SK-N-SH (cell line): ENCODE measurements at places on chromosomes 1 and 21. TPM values are rescaled to one million over a fixed set of nuclear protein-coding genes. Genes with fewer than 3 reads are reported as not detected.

DNA sequence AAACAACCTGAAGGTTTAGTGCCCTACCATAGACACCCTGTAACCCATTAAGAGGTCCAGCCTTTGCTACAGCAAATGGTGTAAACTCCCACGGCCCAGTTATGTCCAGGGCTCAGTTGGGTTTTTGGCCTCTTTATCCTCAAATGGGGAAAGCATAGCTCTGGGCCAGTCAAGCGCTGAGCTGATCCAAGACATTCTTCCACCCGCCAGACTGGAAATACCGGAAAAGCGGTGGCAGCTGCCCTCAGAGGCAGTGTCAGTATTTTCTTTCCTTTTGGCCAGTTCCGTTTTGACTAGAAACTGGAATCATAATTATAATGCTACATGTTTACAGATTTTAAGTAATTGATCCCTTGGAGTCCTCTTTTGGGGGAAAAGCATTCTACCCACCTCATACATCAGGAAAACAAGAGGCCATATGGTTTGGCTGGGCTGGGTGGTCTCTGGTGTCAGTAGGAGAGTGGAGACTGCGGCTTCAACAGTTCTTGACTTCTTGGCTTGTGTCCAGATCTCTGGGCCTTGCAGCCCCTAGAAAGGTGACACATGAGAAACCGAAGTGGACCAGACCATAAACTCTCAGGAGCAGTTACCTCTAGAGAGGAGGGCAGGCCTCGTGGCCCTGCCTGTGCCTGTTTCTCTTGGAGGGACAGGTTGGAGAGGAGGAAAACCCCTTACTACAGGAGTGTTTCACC is 30.2 kb upstream of the CLDN14 start:
- no peaks in the 10 kb centered on the region for H3K36me3 ChIP-seq
- no peaks in the 10 kb centered on the region; the same call in 1 of the 2 replicates for H3K27me3 ChIP-seq
- H3K4me3 ChIP-seq, result no peak overlapping the region
- no peaks in the 10 kb centered on the region for H3K4me1 ChIP-seq
- DNase-seq, result no peak

DNA sequence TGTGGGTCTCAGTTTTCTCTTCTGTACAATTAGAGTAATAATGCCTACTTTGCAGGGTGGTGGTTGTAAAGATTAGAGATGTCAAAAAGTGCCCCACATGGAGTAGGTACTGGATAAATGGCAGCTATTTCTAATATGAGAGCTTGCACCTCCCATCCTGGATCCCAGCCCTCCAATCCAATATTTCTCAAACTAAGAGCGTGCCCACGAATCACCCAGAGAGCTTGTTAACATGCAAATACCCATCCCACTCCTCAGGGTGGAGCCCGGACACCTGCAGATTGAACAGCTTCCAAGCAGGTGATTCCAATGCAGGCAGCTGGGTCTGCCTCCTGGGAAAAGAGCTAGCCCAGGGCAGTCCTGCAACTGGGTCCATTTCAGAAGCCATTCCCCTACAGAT is 33.0 kb downstream of the LRRN2 start:
- no peaks in the 10 kb centered on the region for H3K4me1 ChIP-seq
- no peak overlapping the region for H3K4me3 ChIP-seq
- no peak overlapping the region for H3K27ac ChIP-seq
- H3K36me3 ChIP-seq, result no peaks in the 10 kb centered on the region
- no peak for DNase-seq
- no peaks in the 10 kb centered on the region; the same call in none of the 2 replicates for H3K27me3 ChIP-seq

DNA sequence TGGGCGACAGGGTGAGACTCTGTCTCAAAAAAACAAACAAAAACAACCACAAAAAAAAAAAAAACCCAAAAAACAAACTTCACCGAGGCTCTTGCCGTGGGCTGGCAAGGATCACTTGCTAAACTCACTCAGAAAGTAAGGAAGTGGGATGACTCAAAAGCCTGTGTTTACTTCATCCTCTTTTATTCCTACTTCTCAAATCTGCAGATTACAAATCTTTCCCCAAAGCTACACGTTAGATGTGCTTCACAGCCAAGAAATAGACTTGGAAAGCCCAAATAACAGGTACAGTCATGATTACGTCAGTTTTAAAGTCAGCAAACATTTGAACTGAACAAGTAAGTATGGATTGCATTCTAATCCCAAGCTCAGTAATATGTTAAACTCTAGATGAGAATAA is 359.3 kb downstream of the ADGRL2 start:
- H3K27me3 ChIP-seq, result no peaks in the 10 kb centered on the region
- H3K4me3 ChIP-seq, result no peak overlapping the region
- H3K27ac ChIP-seq, result no peak overlapping the region
- H3K36me3 ChIP-seq, result no peaks in the 10 kb centered on the region

DNA sequence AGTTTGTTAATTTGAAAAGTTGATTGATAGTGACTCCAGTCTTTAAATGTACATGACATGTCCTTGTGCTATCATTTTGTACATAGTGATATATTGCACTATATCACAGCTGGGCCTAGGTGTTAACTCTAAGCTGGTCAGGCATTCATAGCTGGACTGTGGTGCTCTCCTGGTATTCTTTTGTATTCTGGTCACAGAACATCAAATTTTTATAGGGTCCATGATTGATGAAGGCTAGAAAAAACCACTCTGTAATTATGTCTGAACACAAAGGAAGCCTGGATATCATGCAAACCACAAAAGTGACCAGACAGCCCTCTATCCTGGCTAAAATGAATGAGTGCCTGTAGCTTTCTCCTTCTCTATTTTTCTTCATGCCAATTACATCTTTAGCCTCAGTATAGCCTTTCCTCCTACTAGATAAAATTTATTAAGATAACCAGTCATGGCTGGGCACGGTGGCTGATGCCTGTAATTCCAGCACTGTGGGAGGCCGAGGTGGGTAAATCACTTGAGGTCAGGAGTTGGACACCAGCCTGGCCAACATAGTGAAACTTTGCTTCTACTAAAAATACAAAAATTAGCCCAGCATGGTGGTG is 134.9 kb upstream of the B3GALT2 start:
- H3K4me3 ChIP-seq, result no peak overlapping the region
- no peaks in the 10 kb centered on the region for H3K36me3 ChIP-seq
- H3K4me1 ChIP-seq, result no peaks in the 10 kb centered on the region; the same call in 1 of the 2 replicates
- no peak for DNase-seq
- no peaks in the 10 kb centered on the region for H3K27me3 ChIP-seq

- no peaks in the 10 kb centered on the region; the same call in 1 of the 2 replicates for H3K4me1 ChIP-seq
- H3K4me3 ChIP-seq, result no peak overlapping the region; the same call in 1 of the 2 replicates
- H3K27ac ChIP-seq, result peak overlapping the region; percentile 54
- peaks cover 85% of the 10 kb centered on the region for H3K36me3 ChIP-seq
- H3K27me3 ChIP-seq, result no peaks in the 10 kb centered on the region
Observed at GRCh38 chr21:31682620-31683019, 23.1 kb downstream of the SOD1 start.

DNA sequence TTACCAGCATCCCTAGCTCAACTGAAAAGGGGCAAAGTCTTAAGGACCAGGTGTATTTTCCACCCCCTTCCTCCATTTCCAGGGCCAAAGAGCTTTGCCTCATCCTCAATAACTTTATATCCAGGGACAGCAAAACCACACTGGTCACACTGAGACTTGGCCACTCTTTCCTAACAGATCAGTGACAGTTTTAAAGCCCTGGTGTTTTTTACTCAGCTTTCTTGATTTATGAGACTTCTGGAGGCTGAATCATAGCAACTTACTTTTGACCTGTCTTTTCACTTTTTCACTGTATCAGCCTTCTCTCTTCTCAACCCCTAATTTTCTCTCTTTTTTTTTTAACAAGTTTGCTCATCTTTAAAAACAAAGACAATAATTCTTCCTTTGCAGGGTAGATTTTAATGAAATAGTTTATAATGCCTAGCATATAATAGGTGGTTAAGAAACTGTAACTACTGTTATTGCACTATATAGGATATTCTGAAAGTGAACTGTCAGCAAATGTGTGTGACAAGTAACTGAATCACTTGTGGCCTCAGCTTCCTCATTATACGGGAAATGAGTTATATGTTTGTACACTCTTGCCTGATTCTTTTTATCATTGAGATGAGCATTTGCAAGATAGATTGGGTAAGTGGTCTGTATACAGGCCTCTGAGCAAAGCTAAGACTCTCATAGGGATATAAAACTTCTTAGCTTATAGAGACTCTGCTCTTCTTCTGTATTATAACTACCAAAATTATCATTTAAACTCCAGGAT is 19.7 kb upstream of the DYNLT5 start:
- no peak for DNase-seq
- no peaks in the 10 kb centered on the region for H3K27me3 ChIP-seq
- no peak overlapping the region for H3K4me3 ChIP-seq
- H3K27ac ChIP-seq, result no peak overlapping the region
- H3K36me3 ChIP-seq, result no peaks in the 10 kb centered on the region

- peak; percentile 86 for DNase-seq
- H3K27me3 ChIP-seq, result no peaks in the 10 kb centered on the region
- H3K4me3 ChIP-seq, result peak overlapping the region; percentile 35; the same call in 1 of the 2 replicates
- peaks cover 14% of the 10 kb centered on the region for H3K36me3 ChIP-seq
Observed at GRCh38 chr1:156291226-156292061, 4.0 kb downstream of the GLMP start.

DNA sequence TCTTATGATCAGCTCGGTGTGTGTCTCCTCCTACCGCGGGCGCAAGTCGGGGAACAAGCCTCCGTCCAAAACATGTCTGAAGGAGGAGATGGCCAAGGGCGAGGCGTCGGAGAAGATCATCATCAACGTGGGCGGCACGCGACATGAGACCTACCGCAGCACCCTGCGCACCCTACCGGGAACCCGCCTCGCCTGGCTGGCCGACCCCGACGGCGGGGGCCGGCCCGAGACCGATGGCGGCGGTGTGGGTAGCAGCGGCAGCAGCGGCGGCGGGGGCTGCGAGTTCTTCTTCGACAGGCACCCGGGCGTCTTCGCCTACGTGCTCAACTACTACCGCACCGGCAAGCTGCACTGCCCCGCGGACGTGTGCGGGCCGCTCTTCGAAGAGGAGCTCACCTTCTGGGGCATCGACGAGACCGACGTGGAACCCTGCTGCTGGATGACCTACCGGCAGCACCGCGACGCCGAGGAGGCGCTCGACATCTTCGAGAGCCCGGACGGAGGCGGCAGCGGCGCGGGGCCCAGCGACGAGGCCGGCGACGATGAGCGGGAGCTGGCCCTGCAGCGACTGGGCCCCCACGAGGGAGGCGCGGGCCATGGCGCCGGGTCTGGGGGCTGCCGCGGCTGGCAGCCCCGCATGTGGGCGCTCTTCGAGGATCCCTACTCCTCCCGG is 1.5 kb downstream of the KCNC4 start:
- H3K4me3 ChIP-seq, result no peak overlapping the region; the same call in 1 of the 2 replicates
- H3K36me3 ChIP-seq, result no peaks in the 10 kb centered on the region
- DNase-seq, result no peak
- peaks cover 23% of the 10 kb centered on the region for H3K27me3 ChIP-seq
- H3K27ac ChIP-seq, result no peak overlapping the region

DNA sequence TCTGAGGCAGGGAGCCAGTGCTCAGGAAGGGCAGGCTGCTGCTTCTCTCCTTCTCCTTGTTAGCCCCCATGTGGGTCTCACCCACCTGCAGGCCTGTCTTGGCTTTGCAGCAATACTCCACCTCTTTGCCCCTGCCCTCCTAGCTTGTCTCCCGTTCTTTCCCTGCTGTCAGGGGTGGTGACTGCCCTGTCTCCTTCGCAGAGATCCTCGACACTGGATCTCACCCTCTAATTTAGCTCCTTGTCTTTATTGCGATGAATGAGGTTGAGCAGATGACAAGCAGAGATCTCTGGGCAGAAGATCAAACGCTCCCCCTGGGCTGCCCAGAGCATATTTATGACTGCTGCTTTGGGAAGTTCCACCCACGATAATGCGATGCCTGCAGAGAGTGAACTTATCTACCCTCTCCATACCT is 199.2 kb downstream of the ROR1 start:
- no peaks in the 10 kb centered on the region for H3K36me3 ChIP-seq
- no peaks in the 10 kb centered on the region for H3K27me3 ChIP-seq
- no peak overlapping the region for H3K27ac ChIP-seq
- no peaks in the 10 kb centered on the region for H3K4me1 ChIP-seq
- no peak for DNase-seq

DNA sequence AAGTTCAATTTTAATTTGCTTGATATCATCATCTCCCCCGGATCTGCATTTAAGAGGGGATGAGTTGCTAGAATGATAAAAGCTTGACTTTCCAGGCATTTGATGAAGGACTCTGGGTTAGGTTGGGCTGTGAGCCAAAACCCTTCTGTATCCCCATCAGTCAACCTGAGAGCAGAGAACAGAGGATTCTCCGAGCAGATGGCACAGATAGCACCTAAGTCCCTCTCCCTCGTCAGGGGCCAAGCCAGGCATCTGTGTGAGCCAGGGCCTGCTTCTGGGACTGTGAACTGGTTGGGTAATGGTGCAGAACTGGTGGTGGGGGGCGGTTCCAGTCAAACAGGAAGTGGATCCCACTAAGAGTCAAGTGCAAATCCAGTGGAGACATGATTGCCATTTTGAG is 205.8 kb downstream of the TNR start:
- H3K36me3 ChIP-seq, result no peaks in the 10 kb centered on the region
- no peak overlapping the region for H3K4me3 ChIP-seq
- no peak for DNase-seq
- H3K27me3 ChIP-seq, result no peaks in the 10 kb centered on the region
- H3K4me1 ChIP-seq, result peaks cover 11% of the 10 kb centered on the region; the same call in 1 of the 2 replicates
- no peak overlapping the region for H3K27ac ChIP-seq

- H3K27me3 ChIP-seq, result no peaks in the 10 kb centered on the region
- no peak overlapping the region for H3K4me3 ChIP-seq
- H3K4me1 ChIP-seq, result no peaks in the 10 kb centered on the region
- no peak for DNase-seq
Observed at GRCh38 chr1:82453511-82454185, 652.9 kb downstream of the ADGRL2 start.

GRCh38 chr1:156464335-156464734 is 36.2 kb downstream of the MEF2D start:
- peak; percentile 13 for DNase-seq
- no peaks in the 10 kb centered on the region for H3K4me1 ChIP-seq
- no peak overlapping the region for H3K27ac ChIP-seq
- H3K27me3 ChIP-seq, result no peaks in the 10 kb centered on the region
- no peak overlapping the region for H3K4me3 ChIP-seq

GRCh38 chr1:40394491-40395172 is 21.1 kb downstream of the SMAP2 start:
- H3K4me1 ChIP-seq, result peaks cover 15% of the 10 kb centered on the region; the same call in 1 of the 2 replicates
- no peaks in the 10 kb centered on the region for H3K36me3 ChIP-seq
- no peaks in the 10 kb centered on the region for H3K27me3 ChIP-seq
- DNase-seq, result no peak

DNA sequence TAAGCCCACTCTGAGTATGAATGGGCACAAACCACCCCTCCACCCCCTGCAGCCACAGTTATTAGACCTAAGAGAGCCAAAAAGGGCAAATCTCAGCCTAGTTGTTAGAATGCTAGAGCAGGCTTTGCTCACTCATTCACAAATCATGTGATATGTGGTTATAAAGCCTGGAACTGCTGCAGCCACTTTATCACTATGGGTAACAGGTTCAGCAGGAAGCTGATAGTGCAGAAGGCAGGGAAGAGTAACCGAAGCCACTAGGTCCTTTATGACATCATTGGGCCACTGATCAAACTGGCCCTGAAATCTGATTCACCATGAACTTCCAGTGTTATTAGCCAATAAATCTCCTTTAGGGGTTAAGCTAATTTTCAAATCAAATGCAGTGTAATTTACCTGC is 134.7 kb downstream of the GRIK1 start:
- no peaks in the 10 kb centered on the region for H3K36me3 ChIP-seq
- no peaks in the 10 kb centered on the region for H3K4me1 ChIP-seq
- H3K27me3 ChIP-seq, result peaks cover 28% of the 10 kb centered on the region; the same call in 1 of the 2 replicates
- DNase-seq, result no peak
- H3K4me3 ChIP-seq, result no peak overlapping the region

The CD2 gene
- not detected in 2 replicates for polyA plus RNA-seq

The FCRLA gene
- 0.10 and 0.13 TPM in 2 replicates for polyA plus RNA-seq

The SPATA45 gene
- 0.24 TPM in 1 of 2 replicates, not detected in the other for polyA plus RNA-seq

The ICOSLG gene
- polyA plus RNA-seq, result 0.43 and 0.52 TPM in 2 replicates

The OLFML2B gene
- 5.7 and 7.3 TPM in 2 replicates for polyA plus RNA-seq

The PTPRU gene
- 2.9 and 3.5 TPM in 2 replicates for polyA plus RNA-seq

The MFAP2 gene
- polyA plus RNA-seq, result 132 and 189 TPM in 2 replicates

The ALPL gene
- 0.69 and 1.3 TPM in 2 replicates for polyA plus RNA-seq

The TIE1 gene
- 0.81 and 1.6 TPM in 2 replicates for polyA plus RNA-seq
